ENCODE measurements at places on chromosomes 11 and 22. TPM values are rescaled to one million over a fixed set of nuclear protein-coding genes. Genes with fewer than 3 reads are reported as not detected.
A peak's percentile ranks its signal among the peaks of the same experiment; 100 is the strongest.

DNA sequence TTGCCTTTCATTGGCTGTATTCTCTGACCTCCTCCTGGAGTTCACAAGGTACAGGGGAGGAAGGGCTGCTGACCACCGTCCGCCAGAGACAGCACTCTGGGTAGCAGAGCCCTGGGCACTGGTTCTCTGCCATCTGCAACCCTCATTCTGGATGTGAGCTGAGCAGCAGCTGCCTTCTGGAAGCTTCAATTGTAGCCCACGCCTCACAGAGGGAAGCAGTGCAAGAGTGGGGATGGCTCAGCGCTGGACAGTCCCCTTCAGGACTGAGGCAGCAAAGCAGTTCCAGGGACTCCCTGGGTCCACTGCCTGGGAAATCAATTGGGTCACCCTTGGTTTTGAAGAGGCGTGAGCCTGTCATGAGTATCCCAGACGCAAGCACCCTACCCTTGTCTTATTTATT, 346.2 kb downstream of the CADM1 start:
- DNase-seq = no peak

- peak; percentile 97 for DNase-seq
Observed at GRCh38 chr11:69312453-69313404, 18.8 kb downstream of the MYEOV start.

DNA sequence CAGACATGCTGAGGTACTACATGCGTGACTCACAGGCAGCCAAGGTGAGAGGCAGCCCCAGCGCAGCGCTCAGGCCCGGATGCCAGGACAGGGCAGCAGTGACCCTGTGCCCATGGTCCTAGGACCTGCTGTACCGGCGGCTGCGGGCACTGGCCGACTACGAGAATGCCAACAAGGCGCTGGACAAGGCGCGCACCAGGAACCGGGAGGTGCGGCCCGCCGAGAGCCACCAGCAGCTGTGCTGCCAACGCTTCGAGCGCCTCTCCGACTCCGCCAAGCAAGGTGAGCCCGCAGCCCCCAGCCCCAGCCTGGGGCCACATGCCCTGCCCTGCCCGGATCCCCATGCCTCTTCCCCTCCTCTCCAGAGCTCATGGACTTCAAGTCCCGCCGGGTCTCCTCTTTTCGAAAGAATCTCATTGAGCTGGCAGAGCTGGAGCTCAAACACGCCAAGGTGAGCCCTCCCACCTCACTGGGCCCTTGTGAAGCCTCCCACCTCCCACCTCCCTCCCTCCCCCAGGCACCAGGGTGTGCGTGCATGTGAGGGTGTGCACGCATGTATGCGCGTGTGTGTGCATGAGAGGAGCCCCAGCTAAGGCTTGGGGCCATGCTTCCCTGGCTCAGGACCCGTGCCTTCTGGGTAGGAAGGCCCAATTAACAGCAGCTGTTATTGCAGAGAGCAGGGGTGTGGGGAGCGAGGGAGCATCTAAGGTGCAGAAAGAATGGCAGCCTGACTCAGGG, 5.3 kb downstream of the CFL1 start:
- no peak for DNase-seq

DNA sequence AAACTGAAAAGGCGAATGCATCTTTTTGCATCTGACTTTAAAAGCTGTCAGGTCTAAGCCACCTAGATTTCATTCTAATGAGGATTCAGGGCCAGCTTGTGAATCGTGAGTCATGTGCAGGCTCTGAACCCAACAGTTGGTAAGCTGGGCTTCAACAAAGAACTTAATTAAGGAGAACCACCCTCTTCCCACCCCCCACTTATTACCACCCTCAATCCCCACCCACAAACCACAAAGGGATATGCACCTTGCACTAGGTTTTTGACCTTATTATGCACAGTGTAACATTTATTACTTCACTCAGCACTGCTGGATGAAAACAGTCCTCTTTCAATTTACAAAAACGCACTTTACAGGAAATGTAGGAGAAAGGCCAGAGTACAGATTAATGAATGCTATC, 94.1 kb upstream of the LIN7C start:
- DNase-seq = no peak

Gene RFPL2
- total RNA-seq = not detected

DNA sequence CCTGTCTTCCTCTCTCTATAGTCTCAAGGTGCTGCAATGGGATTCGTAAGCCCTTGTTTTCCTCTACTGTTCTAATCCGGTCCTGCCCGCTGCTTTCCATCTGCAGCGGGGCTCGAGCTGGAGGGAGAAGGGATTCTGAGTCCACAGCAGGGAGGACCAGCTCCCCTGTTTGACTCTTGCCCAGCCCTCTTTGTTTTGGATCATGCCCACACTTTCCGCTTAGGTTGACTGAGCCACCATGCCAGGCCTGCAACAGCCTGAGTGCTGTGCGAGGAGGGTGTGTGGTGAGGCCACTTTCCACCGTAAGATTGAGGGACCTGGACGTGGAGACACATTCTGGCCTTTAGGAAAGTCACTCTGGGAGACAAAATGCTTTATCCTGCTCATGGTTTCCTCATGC, 58.3 kb downstream of the CEP164 start:
- DNase-seq = no peak
